ENCODE measurements at places on chromosomes 12 and 14. TPM values are rescaled to one million over a fixed set of nuclear protein-coding genes. Genes with fewer than 3 reads are reported as not detected.

DNA sequence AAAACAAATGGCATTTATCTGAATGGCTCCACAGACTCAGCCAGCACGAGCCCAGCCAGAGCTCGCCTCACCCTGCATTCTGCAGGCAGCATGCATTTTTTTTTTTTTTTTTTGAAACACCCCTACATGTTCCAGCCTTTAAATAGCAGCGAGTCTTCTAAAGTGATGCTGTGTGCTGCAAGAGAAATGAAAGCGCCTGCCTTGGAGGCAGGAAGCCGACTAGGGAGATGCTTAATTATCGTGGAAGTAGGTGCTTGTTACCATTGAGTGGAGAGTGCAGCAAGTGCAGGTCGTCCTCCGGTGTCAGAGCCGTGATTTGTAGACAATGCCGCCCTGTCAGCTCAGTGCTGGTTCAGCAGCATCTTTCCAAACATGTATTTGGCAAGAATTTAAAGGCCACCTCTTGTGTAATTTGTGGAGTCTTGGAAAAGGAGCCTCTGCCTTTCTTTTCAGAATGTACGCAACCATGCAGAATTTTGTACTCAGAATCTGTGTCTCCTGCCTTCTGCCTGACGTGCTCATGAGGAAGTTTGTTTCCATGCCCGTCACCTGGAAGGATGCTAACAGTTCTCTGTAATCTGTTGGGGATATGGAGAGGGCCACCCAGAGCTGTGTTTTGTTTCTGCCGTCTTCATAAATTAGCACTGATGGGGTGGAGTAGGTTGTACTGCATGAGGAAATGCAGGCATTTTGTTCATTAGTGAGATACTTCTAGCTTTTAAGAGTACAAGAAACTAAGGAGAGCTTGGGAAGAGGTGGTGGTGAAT lies 345.9 kb upstream of the RGS6 start:
- no peak for DNase-seq

GRCh38 chr12:103928682-103929045 lies 1.5 kb upstream of the HSP90B1 start:
- peak; percentile 36 for DNase-seq

RPS29 gene
- 791 TPM for total RNA-seq

GLT8D2 gene
- total RNA-seq, result 6.0 TPM

DNA sequence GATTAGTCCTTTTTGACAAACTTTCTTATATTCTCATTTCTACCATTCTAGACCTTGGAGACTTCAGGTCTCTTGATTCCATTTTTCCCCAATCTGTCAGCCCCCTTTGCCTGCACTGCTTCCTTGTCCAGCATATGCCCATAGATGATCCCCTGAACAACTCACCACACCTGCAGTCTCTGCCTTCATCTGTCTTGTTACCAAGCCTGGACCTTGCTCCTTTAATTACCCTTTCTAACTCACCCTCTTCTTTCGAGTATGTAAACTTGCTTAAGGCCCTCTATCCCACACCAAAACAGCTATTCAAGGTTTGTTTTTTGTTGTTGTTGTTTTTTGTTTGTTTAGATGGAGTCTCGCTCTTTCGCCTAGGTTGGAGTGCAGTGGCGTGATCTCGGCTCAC lies 9.6 kb downstream of the COX14 start:
- DNase-seq, result no peak

FNTB gene
- total RNA-seq, result 18.1 TPM

- no peak for DNase-seq
These were observed 67.2 kb upstream of the FOXN3 start for GRCh38 chr14:89484051-89484844.

GRCh38 chr12:83389237-83389996 lies 702.7 kb downstream of the TMTC2 start:
- no peak for DNase-seq

LRRC9 gene
- total RNA-seq, result 0.05 TPM

LRR1 gene
- total RNA-seq, result 5.8 TPM

GRCh38 chr12:6548966-6549683 lies 6.7 kb downstream of the IFFO1 start:
- DNase-seq, result no peak

DNA sequence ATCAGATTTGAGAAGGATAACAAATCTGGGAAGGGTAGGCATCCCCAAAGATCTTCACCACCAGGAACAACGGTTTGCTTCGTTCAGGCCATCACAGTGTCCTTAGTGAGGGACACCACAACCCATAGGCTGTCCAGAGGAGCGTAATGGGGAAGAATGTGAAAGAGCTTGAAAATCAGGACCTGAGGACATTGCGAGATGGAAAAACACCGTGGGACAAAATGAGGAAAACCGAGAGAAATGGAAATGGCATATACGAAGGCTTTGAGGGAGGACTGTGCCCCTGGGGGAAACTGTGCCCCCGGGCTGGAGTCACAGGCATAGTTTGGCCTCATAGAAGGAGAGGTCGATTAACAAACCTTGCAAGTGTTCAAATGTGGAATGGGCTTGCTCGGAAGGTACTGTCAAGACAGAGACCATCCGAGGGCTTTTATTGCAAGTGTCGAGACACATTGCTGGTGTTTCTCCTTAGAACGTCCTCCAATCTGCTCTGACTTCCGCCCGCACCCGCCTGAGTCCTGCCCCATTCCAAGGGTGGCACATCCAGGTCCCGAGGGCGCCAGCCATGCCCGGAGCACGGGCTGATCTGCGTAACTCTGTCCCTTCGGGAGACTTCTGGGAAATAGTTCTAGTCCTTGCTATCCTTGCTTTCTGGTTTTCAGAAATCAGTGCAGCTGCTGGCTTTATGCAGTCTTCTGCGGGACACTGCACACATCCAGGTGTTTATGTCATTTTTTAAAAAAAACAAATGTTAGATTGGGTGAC lies 885 bp upstream of the PALS1 start:
- DNase-seq, result peak; percentile 73

KLRG1 gene
- 5.6 TPM for total RNA-seq

GRCh38 chr12:75837700-75838099 lies 193.9 kb downstream of the PHLDA1 start:
- DNase-seq, result peak; percentile 54

- DNase-seq, result no peak
These were observed 9.9 kb upstream of the FZD10 start for GRCh38 chr12:130152386-130152785.

DEPDC4 gene
- 0.40 TPM for total RNA-seq

GRCh38 chr14:83559721-83560120 lies 1970.2 kb upstream of the FLRT2 start:
- DNase-seq, result no peak

NFE2 gene
- 0.74 TPM for total RNA-seq

- no peak for DNase-seq
These were observed 121.1 kb upstream of the NCOR2 start for GRCh38 chr12:124688356-124688992.
